ENCODE measurements at places on chromosomes 3 and 15.

GRCh38 chr3:44065311-44066094 is 176.2 kb upstream of the TOPAZ1 start:
- DNase-seq: no peak

DNA sequence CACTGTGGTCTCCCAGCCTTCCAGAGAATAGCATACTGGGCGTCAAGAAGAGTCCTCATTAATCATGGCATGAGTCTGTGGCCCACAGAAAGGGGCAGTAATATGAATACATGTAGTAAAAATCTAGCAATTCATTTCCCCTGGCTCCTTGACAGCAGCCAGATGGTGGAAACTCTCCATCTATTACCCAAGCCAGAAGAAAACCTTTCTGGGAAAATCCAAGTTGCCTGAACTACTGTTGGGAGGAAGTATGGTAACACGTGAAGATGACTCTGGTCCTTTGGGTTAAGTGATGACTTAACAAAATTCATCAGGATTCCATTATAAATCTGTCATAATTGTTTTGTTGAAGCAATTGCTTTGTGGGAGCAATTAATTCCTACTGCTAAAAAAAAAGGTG is 530.5 kb downstream of the FHIT start:
- no peak for DNase-seq

- DNase-seq: no peak
Measured at GRCh38 chr3:179158336-179159039, 10.3 kb downstream of the PIK3CA start.

- no peak for DNase-seq
Measured at GRCh38 chr15:35998663-35999602, 453.0 kb upstream of the DPH6 start.

GRCh38 chr3:40913641-40914040 is 285.7 kb upstream of the CTNNB1 start:
- no peak for DNase-seq

All from breast epithelium (tissue), 4 donors.